Effector CD4-positive, alpha-beta T cell (primary cell): ENCODE measurements at places on chromosomes 4 and X.

DNA sequence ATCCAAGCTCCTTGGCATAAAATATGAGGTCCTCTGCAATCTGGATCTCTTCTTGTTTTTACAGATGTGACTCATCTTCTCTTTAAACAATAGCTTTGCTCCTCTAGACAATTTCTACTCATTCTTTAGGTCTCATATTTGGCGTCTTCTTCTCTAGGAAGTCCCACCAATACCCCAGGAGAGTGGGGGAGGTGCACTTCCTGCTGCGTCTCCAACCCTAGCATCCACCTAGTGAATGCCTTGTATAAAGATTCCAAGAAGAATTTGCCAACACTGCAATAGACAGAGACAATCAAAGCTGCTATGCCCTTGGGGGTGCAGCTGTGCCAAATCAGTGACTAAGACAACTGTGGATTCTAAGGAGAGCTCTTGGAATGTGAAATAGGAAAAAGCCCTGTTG lies 45.7 kb upstream of the SLC10A7 start:
- DNase-seq, result no peak

DNA sequence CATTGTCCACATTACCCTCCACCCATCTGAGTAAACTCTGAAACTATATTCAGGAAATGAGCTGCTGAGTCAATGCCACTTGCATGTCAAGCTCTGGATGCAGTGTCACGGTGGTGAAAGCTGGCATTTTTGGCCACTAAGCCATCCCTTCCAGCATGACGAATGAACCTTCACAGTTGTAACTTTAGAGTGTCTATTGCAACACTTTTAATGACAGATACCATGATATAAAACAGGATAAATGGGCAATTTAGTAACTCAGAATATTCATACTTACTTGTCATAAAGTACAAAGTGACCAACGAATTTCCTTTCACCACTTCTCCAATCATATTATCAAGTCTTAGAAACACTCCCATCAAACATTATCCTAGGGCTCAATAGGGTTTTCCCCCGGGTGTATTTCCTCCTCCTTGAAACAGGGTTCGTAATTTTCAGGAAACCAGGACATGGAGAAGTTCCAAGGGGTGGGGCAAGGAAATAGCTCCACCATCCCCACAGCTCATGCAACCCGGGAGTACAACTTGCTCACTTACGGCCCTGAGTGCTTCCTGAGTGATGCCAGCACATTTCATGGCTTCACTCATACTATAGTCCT lies 73.1 kb downstream of the MTHFD2L start:
- DNase-seq, result no peak

GRCh38 chr4:158863296-158863695 lies 94.5 kb downstream of the FNIP2 start:
- no peak for DNase-seq

- no peak for DNase-seq
Measured at GRCh38 chr4:100386270-100386669, 131.6 kb downstream of the EMCN start.

DNA sequence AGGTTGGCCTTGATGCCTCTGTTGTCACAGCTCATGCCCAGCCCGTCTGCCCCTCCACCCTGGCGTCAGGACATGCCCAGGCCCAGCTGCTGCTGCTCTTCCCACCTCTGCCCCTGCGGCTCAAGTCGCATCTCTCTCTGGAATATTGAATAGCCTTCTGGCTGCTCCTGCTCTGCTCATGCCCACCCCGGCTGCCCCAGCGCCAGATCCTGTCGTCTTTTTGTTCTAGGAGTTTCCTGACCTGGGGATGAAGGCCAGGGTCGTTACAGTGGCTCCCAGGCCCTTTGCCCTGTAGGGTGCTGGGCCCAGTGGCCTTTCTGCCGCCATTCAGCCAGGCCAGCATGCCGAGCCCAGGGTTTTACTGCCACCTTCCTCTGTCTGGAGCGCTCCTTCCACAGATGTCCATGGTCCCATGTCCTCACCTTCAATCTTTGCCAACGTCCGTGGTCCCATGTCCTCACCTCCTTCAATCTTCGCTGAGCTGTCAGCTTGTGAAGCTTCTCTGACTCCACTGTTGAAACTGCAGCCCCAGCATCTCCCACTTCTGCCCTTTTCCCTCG lies 9.7 kb downstream of the MAEA start:
- DNase-seq, result no peak

GRCh38 chr4:171928336-171928735 lies 115.1 kb downstream of the GALNTL6 start:
- no peak for DNase-seq

GRCh38 chr4:105305019-105305836 lies 158.6 kb downstream of the TET2 start:
- DNase-seq, result no peak

GRCh38 chr4:46442963-46443362 lies 53.0 kb upstream of the GABRA2 start:
- no peak for DNase-seq

DNA sequence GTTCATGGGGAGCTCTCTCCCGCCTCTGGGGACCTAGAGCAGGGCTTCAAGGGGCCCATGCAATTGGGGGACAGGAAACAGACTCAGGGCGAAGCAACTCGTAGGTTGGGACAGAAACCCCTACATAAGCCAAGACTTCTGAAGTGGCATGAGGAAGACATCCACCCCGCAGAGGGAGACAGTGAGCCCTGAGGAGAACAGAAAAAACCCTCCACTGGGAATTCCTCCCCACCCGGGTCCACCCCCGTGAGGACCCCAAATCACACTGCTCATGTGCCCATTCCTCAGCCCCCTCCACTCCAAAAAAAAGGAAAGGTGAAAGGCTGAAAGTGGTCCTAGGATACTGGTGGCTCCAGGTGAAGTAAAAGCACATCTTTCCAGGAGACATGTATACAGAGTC lies 74.0 kb downstream of the CPZ start:
- DNase-seq, result no peak

DNA sequence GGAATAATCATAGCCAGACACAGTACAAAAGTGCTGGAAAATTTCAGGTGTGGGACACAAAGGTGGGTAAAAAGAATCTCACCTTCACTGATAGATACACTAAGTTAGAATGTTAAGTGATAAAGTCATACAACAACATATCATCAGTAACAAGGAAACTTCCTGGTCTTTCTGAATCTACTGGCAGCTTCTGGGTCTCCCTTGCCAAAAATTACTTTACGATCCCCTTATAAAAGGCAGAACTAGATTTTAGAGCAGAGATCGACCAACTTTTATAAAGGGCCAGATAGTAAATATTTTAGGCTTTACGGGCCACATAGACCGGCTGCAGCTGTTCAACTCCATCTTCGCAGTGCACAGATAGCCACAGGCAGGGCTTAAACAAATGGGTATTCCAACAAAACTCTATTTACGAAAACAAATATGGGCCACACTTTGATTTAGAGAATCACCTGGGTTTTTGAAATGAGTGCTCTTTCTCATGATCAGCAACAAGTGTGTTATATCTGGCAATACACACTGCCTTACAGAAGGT lies 159.9 kb downstream of the AASDH start:
- no peak for DNase-seq

DNA sequence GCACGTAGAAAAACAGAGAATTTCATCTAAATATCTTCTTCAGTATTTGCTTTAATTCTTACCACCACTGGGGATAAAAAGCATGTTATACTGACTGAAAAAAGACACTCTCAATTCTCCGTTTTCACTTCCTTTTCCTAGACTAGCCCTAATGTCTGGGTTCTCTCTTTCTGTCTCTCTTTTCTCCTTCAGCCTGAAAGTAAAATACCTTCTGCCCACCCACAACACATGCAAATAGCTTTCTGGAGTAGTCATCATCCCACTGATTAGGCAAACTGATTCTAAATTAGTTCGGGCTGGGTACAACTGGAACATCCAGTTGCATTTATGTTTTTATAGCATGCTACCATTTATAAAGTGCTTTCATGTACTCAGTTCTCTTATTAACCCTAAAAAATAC lies 142.4 kb upstream of the ANKRD50 start:
- no peak for DNase-seq

GRCh38 chr4:62256479-62256878 lies 1056.4 kb downstream of the ADGRL3 start:
- DNase-seq, result no peak

DNA sequence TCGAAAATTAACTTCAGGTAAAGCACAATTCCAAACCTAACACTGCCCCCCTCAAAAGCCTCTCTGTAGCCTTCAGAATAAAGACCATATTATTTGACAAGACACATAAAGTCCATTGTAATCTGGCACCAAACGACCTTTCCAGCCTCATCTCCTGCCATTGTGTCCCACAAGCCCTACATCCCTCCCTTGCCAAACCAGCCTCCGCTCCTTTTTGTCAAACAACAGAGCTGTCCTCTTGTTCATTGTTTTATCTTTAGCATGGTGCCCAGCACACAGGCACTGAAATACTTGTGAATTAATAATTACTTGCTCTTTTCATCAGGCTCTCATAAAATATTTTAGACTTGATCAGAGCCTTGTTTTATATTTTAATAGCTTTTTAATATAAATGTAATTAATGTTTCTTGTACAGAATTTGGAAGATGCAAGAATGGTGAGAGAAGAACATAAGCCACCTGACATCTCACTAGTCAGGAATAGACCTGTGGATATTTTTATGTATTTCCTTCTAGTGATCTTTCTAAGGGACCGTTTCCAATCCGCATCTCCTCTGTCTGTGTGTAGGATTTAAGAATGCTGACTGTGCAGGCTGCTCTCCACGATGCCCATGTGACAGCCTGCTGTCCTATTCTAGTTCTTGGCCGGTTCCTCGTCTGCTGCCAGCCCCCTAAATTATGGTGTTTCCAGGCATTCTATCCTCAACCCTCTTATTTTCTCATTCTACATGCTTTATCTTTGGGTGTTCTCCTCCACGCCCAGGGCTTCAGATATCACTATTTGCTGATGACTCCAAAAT lies 3.0 kb upstream of the IRF2 start:
- DNase-seq, result no peak

- no peak for DNase-seq
Measured at GRCh38 chr4:150773729-150774449, 191.9 kb downstream of the MAB21L2 start.

GRCh38 chr4:166657261-166657660 lies 577.0 kb downstream of the SPOCK3 start:
- DNase-seq, result no peak

- no peak for DNase-seq
Measured at GRCh38 chr4:53477038-53477565, 99.7 kb downstream of the FIP1L1 start.
